AG20443 (cell line): ENCODE measurements at places on chromosomes 6 and 20.

- no peak for DNase-seq
Measured at GRCh38 chr6:69179681-69180080, 544.6 kb downstream of the ADGRB3 start.

DNA sequence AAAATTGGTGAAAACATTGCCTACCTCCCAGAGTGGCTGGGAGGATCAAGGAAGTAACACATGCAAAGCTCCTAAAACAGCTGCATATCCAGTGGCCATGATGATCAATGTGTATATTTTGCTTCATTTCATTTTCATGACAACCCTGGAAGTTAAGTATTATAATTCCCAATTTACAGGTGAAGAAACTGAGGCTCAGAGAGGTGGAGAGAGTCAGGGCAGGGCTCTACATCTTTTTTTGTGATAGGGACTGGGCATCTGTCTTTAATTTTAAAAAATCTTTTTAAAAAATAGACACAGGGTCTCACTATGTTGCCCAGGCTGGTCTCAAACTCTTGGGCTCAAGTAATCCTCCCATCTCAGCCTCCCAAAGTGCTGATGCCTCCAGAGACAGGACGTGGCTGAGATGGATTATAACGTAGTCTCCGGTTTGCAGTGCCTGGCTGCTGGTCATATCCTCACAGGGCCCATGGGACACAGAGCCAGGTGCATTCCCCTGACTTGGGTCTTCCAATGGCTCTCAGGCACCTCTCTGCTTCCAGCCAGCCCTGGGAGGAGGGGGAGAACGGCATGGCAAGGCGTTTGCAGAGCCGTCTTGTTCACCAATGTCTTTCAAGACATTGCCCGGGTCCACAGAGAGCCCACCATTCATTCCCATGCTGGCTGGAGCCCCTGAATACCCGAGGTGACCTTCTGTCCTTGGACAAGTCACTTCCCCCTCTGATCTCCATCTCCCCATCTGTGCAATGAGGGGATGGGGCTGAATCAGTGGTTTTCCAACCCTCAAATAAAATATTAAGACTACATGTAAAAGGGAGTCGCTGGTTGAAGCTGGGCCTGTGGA is 38.3 kb downstream of the HNF4A start:
- DNase-seq: no peak

DNA sequence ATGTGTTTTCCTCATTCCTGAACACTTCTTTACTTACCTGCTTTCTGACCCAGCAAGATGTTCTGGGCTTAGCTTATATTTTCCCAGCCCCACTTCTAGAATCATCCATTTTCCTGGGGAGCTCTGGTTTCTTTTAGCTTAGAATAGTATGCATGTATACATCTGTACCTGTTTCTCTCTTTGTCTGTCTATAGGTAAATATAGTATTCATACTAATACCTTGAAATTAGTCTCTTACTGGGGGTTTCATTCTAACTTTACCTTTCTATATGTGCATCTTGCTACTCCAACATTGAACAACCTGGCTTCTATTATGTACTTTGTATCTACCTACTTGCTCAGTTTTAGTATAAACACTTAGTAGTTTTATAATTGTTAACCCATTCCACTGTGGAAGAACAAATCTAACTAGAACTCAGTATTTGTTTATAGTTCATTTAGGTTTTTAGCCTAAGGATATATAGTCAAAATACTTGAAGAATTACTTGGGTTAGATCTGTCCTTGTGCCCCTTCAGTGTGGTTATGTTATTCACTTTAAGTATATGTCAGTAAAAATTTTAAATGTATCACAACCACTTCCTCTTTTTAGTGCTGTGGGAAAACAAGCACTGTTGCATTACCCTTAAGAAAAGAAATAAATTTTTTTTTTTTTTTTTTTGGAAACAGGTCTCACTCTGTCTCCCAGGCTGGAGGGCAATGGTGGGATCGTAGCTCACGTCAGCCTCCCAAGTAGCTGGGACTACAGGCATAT is 54.0 kb downstream of the ASXL1 start:
- no peak for DNase-seq

DNA sequence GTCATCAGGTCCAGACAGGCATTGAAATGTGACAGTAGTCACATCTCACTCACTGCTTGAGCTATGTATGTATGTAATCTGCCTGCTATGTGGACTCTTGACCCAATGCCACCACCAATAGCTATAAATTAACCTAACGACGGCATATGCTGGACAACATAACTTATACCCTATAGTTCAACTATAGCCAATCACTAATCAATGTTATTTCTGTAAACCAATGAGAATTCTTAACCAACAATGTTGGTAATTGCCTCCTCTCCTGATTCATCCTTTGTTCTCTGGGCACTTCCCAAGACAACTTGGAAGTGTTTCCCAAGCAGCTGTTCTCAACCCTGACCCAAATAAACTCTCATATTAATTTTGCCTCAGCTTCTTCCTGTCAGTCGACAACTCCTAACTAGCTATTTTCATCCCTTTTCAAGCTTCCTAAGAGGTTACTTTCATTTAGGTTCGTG is 24.1 kb upstream of the SERPINB1 start:
- DNase-seq: peak; percentile 57

DNA sequence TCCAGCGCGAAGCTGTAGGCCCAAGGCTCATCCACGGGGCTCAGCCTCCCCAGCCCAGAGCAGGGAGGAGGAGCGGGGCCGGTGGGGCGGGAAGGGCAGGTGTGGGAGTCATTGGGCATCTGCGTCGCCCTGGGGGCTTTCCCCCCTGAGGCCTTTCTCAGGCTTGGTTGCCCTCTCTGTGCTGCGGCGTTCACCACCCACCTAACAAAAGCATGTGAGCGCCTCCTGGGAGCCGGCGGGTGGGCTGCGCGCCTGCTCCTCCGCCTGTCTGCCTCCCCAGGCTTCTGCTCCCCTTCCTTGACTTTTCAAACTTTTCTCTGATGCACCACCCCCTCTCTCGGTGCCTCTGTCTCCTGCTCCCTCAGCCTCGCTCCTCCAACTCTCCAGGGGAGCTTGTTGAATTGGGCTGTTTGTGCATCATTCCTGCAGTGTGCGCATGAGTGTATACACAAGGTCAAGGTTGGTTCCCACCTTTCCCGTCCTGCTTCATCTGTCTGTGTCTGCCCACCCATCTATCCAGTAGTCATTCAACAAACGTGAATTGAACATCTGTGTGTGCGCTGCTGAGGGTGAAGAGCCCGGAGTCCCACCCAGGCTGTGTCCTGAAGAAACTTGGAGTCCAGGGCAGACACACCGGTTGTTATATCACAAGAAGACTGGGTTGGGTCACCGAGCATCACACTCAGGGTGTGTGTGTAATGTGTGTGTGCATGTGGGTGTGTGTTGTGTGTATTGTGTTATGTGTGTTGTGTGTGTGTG is 82.4 kb upstream of the NNAT start:
- no peak for DNase-seq

DNA sequence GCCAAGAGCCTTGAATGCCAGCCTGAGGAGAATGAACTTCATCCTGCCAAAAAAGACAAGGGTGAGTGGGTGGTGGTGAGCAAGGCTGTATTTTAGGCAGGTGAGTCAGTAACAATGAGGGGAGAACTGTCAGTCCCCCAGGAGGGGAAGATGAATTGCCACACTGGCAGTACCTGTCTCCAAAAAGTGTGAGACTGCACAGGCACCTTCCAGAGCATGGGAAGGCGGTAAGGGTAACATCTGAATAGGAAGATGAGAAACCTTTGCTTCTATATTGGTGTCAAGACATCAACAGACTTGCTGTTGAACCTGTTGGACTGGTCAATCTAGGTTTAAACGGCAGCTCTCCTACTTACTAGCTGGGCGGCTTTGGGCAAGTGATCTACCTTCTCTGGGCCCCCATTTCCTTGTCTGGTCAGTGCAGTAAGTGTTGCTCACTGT is 30.9 kb downstream of the STK35 start:
- no peak for DNase-seq

DNA sequence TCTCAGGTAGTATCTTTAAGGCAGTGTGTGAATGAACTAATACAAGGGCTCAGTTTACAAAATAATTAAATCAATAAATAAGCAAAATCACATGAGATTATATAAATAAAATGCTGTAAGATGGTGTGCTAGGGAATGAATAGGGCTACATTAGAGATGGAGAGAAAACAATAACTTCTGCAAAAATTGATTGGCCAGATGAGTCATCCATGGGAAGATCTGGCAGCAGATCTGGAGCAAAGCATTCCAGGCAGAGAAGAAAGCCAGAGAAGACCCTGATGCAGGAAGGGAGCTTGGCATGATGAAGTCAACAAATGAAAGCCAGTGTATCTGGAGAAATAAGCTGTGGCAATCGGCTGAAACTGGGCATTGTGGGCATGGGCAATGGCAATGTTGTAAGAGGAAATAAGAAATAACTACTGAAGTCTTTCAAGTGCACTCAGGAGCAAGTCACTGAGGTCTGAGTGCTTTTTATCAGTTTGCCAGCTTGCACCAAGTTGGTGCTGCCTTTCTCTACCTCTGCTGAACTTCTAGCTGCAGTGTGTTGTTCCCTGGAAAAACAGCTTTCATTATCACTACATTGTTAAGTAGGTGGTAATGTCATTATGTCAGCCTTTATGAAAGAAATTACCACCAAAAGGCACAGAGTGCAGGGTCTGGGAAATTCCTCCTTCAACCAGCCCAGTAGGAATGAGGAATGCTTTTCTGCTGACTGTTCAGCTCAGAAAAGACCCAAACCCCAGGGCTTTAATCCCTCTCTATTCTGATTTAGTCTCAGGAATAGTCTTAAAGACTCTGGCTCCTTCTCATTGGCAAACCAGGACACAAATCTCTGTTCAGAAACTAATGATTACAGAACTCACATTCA is 231.6 kb downstream of the HTR1B start:
- DNase-seq: no peak

- no peak for DNase-seq
Measured at GRCh38 chr6:93468291-93468690, 48.9 kb upstream of the EPHA7 start.

- DNase-seq: no peak
Measured at GRCh38 chr20:41615110-41615509, 3.1 kb downstream of the CHD6 start.

DNA sequence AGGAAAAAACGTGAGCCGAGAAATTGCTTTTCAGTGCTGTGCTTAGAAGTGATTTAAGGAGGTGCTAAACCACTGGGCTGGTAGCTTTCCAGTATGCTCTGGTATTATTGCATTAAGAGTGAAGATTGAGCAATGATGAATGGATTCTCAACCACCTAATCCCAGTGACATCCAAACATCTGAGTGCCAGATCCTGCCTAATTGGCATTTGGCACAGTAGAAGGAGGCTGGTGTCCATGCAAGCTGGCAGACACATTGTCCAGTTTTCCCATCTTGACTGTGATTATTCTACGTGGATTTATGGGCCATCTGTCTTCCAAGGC is 398.0 kb upstream of the PLCB4 start:
- DNase-seq: peak; percentile 71

DNA sequence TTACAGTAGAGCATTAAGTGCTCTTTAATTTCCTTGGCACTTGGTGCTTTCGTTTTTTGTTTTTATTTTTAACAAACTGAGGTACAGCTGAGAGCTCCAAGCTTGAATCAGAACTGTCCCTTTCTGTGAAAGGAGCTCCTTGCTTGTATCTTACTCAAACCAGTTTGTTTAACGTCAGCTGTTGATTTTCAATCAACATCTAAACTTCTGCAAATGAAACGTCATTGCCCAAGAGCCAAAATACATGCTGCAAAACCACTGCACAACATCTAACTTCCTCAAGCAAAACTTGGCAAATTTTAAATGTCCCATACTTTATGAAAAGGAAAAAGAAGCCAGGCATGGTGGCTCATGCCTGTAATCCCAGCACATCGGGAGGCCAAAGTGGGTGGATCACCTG is 15.2 kb downstream of the VNN2 start:
- no peak for DNase-seq

- no peak for DNase-seq
Measured at GRCh38 chr6:16227605-16228004, 10.8 kb upstream of the GMPR start.

- DNase-seq: no peak
Measured at GRCh38 chr20:63885264-63886053, 9.5 kb upstream of the DNAJC5 start.

DNA sequence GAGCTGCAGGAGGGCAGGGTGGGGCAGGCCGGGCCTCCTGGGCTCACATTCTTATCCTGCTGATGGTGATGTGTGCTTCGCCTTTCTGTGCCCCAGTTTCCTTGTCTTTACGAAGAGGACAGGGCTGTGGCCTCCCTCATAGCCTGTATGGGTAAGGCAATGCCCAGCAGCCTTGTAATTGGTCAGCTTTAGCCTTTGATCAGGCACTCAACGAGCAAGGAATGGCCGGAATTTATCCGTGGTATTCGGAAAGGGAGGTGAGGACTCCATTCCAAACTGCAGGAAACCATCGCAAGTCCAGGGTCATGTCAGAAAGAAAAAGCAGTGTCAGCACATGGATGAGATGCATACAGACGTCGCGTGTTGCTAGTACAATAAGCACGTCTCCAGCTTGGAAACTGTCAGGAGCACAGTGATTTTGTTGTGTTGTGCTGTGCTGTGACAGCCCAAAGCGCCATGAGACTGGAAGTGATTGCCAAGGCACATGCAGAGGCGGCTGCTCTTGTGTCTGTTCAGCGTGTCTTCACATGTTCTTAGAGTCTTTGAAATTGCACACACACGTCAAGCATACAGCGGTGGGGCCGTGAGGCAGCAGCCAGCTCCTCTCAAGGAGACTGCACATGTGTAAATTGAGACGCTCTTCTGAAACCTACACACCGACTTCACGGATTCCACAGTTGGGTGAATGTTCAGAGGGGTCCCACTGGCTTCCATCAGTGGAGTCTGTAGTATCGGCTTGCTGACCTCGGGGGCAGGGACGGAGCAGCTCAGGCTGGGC is 6.2 kb downstream of the SS18L1 start:
- DNase-seq: no peak

- peak; percentile 91 for DNase-seq
Measured at GRCh38 chr6:157981395-157982101, at the start of gene SYNJ2. SYNJ2 (plus strand) TSS chr6:157981863; CDS start chr6:157981962, 99 bp downstream.

DNA sequence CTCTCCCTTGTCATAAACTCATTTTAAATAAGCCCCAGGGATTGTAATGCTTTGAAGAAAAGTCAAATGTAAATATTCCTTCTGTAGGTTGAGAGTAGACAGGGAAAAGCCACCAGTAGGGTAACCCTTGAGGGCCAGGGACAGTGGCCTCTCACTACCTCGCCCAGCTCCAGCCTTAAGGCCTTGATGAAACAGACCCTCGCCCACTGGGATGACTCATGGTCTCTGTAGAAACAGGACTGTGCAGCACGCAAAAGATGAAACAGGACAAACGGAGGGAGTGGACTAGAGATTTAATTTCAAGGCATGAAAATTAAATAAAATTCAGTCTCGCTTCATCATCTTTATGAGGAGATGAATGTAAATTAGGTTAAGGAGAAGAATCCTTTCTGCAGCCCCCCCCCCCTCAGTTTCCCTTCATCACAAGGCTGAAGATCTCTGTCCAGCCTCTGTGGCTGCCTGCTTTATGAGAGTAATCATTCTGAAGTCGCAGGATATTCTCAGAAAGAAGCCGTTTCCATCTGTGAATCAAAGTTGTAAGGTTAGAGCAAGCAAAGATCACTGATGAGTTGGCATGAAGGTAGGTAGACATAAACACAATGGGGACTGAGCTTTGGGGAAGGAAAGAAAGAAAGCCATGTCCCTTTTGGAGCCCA is 60.4 kb downstream of the TMEM200A start:
- DNase-seq: peak; percentile 43

- peak; percentile 68 for DNase-seq
Measured at GRCh38 chr20:63452821-63453523, 19.5 kb downstream of the KCNQ2 start.
